Kidney epithelial cell (primary cell): ENCODE measurements at places on chromosomes 4 and X. TPM values are rescaled to one million over a fixed set of nuclear protein-coding genes. Genes with fewer than 3 reads are reported as not detected.
A peak's percentile ranks its signal among the peaks of the same experiment; 100 is the strongest.

DNA sequence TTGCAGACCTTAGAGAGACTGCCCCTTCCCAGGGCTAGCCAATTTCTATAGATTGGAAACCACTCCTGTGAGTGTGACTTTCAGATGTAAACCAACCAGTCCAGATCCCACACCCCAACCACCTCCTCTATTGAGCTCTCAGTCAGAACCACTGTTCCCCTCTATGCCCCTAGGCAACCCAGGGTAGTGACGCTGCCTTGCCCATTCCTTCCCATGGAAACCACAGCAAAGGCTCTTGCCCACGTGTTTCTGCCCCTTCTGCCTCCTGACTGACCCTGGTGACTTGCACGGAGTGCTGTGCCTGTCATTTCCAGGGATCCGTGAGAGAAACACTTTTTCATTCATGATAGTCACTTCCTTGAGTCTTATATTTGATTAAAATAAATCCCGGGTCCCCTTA, 32.4 kb downstream of the CYTL1 start:
- DNase-seq, result no peak

DNA sequence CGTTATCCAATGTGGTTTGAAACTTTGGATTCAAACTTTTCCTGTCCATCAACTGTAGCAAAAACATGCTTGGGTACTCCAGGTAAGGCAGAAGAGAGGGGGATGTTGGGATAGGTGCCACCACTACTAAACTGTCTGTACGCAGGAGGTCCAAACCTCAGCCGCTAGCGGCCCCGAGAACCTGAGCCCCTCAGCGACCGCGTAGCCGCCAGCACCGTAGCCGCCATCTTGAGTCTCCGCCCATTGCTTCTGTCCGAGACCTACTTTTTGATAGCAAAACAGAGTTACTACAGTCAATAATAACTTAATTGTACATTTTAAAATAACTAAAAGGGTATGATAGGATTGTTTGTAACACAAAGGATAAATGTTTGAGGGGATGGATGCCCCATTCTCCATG, 119.9 kb upstream of the GRID2 start:
- no peak for DNase-seq

- DNase-seq, result no peak
These were observed 123.5 kb downstream of the CHRNA9 start for GRCh38 chr4:40458683-40459082.

- no peak for DNase-seq
These were observed 77.3 kb downstream of the FHDC1 start for GRCh38 chr4:153013202-153013977.

DNA sequence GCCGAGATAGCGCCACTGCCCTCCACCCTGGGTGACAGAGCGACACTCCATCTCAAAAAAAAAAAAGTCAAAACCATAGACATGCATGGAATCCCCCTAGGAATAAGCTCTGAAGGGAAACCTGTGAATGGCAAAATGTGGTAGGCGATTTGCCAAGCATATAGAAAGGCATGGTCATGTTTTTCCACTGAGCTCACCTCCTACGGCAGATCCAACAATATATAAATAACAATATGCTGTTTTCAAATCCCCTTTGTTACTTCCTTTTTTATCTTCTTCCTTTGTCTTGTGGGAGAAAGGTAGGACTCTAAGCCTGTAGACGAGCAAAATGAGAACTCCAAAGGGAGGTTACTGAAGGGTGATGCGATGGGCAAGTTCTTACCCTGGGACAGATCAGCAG, 219.0 kb downstream of the PALLD start:
- DNase-seq, result no peak

DNA sequence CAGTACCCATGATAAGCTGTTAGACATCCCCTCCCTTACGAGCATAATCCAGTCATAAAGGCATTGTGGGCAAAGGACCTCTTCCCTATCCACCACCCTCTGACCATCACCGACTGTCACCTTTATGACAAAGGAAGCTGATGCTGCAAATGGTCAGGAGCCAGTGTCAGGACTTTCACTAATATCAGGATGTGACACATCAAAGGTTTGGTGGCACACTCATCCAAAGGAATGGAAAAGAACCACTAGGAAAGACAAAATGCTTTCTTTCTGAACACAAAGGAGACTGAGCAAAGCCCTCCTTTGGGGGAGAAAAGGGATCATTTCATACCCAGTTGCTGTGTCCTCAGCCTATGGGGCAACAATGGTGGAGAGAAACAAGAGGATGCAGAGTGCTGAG, 66.9 kb upstream of the PROM1 start:
- DNase-seq, result no peak

- no peak for DNase-seq
These were observed 195.8 kb downstream of the PDGFC start for GRCh38 chr4:156775813-156776212.

GRCh38 chr4:143381189-143382118, 44.8 kb downstream of the GAB1 start:
- peak; percentile 39 for DNase-seq

GRCh38 chr4:6773106-6773505, 9.4 kb upstream of the KIAA0232 start:
- no peak for DNase-seq

GRCh38 chr4:145739845-145740244, 59.9 kb downstream of the C4orf51 start:
- DNase-seq, result no peak

DNA sequence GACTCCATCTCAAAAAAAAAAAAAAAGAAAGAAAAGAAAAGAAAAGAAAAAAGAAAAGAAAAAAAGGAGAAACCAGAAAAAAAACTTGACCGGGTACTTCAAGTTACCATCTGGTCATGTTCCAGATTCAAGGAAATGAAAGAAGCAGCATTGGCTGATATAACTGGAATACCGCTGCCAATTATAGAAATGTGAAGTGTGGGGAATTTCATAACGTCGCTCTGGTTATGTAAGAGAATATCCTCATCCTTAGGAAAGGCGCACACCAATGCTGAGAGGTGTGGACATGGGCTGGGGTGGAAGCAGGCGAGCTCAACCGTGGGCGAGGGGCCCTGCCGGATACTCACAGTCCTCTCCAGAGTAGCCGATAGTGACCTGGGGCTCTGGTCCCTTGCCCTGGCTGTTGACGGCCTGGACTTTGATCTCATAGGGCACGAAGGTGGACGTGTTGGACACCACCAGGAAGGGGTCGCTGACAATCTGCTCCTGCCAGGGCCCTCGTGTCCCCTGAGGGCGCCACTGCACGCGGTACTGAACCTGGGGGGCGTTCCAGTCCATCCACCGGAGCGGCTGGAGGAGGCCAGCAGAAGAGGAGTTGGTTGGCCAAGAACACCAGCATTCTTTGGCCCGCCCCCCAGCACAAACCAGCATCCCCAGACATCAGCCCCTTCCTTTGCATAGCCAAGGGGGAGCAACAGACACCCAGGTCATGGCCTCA, 19.5 kb downstream of the L1CAM start:
- DNase-seq, result no peak

DNA sequence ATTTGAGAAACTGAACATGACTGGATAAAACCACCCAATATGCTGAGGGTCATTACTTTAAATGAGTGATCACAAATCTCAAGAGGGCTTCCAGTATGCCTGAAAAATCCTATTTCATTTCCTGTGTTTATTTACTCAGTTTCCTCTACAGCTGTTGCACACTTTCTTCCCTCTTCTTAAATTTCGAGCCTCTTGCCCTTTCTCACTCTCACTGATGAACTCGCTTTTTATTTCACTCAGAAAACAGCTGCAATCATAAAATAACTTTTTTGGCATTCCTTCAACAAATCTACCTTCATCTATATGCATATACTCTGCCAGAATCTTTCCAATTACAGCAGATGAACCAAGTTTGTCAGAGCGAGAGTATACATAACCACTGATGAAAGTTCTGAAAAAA, 101.3 kb downstream of the EIF4E start:
- DNase-seq, result no peak

DNA sequence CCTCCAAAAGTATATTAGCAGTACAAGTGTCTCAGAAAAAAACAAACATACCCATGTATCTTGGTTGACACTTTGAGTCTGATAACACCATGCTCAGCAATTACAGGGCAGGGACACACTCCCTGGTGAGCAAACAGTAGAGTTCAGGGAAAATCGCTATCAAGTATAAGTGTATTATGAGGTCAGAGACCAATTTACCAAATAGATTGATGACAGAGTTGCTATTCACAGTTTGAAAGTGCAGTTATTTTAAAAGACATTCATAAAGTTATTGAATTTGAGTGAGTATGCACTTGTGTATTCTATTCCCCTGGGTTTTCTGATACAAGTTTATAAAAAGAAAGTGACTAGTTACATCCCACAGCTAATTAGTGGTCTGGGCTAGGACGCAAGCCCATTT, 10.2 kb upstream of the LONRF3 start:
- no peak for DNase-seq

- peak; percentile 72 for DNase-seq
These were observed 33.2 kb upstream of the SLC9A7 start for GRCh38 chrX:46791927-46792809.

DNA sequence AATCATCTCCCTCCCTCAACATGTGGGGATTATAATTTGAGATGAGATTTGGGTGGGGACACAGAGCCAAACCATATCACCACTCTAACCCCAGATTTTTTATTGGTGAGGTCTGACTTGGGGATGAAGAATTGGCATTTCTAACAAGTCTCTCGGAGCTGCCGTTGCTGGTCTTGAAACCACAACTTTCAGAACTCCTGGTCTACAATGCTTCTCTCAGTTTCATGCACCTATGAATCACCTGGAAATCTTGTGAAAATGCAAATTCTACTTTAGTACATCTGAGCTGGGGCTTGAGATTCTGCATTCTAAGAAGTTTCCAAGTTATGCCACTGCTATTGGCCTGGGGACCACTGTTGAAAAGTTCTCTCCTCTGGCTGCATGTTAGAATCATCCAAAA, 78.6 kb downstream of the PALLD start:
- DNase-seq, result no peak

GRCh38 chrX:41449615-41450014, 2.5 kb downstream of the NYX start:
- DNase-seq, result peak; percentile 9

DNA sequence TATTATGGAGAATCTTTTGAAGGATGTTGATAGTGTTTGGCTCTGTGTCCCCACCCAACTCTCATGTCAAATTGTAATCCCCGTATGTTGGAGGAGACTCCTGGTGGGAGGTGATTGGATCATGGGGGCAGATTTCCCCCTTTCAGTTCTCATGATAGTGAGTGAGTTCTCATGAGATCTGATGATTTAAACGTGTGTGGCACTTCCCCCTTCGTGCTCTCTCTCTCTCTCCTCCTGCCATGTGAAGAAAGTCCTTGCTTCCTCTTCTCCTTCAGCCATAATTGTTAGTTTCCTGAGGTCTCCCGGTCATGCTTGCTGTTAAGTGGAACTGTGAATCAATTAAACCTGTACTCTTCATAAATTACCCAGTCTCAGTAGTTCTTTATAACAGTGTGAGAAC, 166.1 kb upstream of the NUDT6 start:
- DNase-seq, result no peak

DNA sequence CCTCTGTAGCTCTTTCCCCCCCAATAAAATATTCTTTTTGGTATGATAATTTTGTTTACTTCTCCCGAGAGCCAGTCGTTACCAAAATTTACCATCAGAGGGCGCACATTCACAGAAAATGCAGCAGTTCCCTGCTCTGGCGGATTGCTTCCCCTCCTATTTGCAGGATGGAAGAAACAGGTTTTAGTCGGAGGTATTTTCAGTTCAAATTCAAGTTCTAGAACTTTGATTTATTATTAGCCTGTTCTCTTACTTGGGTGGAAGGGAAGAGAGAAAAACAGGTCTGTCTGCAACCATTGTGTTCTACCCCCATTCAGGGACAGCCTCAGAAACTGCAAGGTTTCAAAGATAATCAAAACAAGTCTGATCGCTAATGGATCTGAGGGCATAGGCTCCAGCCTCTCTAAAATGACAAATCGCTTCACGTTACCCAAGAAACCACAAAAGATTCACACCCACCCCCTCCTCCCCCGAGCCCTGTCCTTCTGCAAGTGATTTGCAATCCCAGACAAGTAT, 263.8 kb upstream of the RPS6KA3 start:
- DNase-seq, result no peak

- no peak for DNase-seq
These were observed 665 bp upstream of the LRPAP1 start for GRCh38 chr4:3532751-3533422.

DNA sequence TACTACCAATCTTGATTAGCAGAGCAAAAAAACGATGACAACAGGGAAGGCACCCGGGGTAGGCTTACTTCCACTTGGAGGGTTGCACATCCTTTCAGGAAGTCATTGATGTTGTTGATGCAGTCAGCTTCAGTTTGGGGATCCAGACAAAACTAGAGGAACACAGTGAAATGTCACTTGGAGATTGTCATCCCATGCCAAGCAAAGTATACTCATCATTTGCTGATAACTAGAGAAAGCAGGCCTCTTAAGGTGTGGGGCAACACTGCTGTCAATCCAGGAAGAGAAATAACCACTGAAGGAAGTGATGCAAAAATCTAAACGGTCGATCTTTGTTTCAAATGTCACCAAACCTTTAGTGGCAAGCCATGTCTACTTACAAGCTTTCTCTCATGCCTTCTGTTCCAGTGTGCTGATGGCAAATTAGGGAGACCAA, 1.4 kb downstream of the ARHGEF6 start:
- DNase-seq, result no peak

- DNase-seq, result no peak
These were observed 706.3 kb upstream of the TENM3 start for GRCh38 chr4:181536811-181537434.

DNA sequence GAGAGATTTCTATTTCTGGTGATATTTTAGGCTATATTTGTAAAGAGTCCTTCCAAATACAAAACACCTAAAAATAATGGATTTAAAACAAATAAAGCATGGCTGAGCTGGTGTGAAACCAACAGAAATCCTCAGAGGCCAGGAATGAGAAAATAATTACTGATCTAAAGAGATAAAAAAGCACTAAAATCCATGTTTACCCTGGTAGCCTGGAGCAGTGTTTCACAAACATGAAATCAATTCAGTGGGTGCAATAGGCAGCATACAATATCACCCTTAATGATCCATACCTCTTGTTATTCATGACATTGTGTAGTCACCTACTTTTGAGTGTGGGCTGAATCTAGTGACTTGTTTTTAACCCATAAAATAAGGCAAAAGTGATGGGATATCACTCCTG, 14.6 kb downstream of the PFKFB1 start:
- no peak for DNase-seq

Gene AMBN
- total RNA-seq, result not detected in 2 replicates

Gene CXorf38
- total RNA-seq, result 21.4 and 23.2 TPM in 2 replicates

Gene FANCB
- 0.67 and 2.3 TPM in 2 replicates for total RNA-seq

Gene STARD8
- total RNA-seq, result 1.8 and 2.7 TPM in 2 replicates

Gene PRRG3
- under 0.01 and 0.33 TPM in 2 replicates for total RNA-seq
